IPS-NIHi11 (cell line): ENCODE measurements at places on chromosomes 4 and X.

- peak; percentile 13 for DNase-seq
These were observed 5.5 kb upstream of the HAUS3 start for GRCh38 chr4:2247128-2248043.

DNA sequence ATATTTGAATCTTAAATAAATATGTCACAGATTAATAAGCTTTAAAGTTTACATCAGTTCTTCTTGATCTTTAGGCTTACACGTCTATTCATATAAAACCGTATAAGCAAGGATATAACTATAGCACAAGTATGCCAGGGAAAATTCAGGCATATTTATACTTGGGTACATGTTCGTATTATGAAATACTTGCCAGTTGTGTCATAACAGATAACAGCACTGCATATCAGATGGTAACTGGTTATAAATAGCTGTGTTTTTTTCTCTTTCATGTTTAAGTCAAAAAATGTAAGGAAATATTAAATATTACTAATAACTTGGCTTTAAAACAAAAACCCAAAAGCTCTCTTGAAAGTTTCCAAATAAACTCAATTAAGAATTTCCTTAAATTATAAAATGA, 17.5 kb downstream of the BRWD3 start:
- no peak for DNase-seq

GRCh38 chr4:94897023-94897422, 139.3 kb downstream of the BMPR1B start:
- peak; percentile 27 for DNase-seq

GRCh38 chr4:1395941-1396805, 10.1 kb downstream of the NKX1-1 start:
- DNase-seq, result no peak

GRCh38 chr4:183960962-183961541, 55.9 kb downstream of the STOX2 start:
- DNase-seq, result no peak

- DNase-seq, result no peak
These were observed 182.0 kb upstream of the BCOR start for GRCh38 chrX:40279762-40280161.

DNA sequence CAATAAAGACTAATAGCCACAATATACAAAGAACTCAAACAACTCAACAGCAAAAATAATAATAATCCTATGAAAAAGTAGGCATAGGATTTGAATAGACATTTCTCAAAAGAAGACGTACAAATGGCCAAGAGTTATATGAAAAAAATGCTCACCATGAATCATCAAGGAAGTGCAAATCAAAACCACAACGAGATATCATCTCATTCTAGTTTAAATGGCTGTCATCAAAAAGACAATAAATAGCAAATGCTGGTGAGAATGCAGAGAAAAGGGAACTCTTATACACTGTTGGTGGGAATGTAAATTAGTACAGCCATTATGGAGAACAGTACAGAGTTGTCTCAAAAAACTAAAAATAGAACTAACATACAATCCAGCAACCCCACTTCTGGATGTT, 18.8 kb downstream of the TLR6 start:
- DNase-seq, result no peak

- no peak for DNase-seq
These were observed 34.7 kb downstream of the SLC25A5 start for GRCh38 chrX:119502727-119503483.

GRCh38 chr4:13543839-13544605, at the start of gene NKX3-2:
TSS of gene NKX3-2 (minus strand) at chr4:13544508. CDS start at chr4:13544414, 94 bp downstream.
- DNase-seq, result peak; percentile 49

DNA sequence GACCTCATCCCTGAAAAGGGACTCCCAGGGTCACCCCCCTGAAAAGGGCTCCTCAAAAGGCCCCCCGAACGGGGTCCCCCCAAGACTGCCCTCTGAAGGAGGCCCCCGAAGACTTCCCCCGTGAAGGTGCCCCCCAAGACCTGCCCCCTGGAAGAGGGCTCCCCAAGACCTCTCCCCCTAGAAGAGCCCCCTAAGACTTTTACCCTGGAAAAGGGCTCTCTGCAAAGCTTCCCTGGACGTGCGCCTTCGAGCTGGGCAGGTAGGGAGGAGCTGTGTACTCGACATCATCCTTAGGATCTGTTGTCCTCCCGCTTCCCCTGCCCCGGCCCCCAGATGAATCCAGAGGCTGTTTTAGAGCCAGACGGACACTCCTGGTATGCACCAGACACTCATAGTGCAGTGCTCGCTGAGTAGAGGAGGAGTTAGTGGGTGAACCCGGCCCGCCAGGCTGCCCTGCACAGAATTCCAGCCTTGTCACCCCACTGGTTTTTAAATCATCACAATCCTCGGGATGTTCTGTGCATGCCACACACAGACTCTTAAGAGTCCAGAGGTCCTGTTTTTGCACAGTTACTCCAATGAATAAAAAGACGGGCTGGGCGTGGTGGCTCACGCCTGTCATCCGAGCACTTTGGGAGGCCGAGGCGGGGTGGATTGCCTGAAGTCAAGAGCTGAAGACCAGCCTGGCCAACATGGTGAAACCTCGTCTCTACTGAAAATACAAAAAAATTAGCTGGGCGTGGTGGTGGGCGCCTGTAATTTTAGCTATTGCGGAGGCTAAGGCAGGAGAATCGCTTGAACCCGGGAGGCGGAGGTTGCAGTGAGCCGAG, 5.7 kb upstream of the SLC25A6 start:
- no peak for DNase-seq
